ENCODE measurements at places on chromosomes 16 and 17.

DNA sequence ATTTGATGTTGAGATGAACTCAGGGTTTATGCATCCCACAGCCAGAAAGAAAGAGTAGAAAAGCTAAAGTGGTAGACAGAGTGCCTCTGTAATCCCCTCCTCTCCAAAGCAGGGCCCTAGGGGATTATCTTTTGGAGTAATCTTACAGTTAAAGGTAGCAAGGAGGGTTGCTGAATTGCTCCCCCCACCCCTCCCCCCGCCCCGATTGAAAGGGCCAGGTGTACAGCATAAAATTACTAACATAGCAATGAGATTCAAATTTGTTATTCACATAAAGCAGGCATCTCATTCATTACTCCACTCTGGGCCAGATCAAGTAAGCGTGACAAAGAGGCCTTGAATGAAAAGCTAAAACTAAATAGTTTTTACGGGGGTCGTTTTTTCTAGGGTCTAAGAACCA lies 72.7 kb downstream of the STH start:
- DNase-seq, result no peak

DNA sequence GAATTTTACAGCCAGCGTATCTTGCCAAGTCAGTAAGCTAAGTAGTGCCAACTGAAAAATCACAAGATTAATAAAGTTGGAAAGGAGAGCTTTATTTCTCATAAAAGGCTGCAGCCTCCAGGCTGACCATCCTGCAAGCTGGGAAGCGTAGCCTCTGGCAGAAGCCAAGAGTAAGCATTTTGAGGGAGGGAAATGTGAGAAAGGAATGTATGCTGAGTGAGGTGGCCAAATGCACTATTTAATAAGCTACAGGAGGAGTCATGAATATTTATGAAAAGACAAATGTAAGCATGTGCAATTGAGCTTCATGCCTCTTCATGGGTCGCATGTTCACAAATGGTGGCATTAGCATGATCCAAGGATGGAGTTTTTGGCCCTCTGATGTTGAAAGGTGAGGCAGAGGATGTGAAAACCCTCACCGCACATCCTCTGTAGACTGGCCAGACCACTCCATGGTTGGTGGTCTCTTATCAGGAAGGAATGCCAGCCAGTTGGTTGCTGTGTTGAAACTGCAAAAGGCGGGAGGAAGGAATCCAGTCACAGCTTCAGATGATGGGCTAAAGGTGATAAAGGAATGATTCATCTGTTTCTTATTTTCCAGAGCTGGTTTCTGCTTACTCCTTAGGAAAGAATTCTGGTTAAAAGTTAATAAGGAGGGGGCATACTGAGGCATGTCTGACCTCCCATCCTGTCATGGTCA lies 9.2 kb downstream of the KRT33B start:
- no peak for DNase-seq

GRCh38 chr17:15143524-15143923 lies 121.6 kb downstream of the PMP22 start:
- no peak for DNase-seq

GRCh38 chr16:81956213-81956948 lies 54.9 kb downstream of the SDR42E1 start:
- DNase-seq, result no peak

DNA sequence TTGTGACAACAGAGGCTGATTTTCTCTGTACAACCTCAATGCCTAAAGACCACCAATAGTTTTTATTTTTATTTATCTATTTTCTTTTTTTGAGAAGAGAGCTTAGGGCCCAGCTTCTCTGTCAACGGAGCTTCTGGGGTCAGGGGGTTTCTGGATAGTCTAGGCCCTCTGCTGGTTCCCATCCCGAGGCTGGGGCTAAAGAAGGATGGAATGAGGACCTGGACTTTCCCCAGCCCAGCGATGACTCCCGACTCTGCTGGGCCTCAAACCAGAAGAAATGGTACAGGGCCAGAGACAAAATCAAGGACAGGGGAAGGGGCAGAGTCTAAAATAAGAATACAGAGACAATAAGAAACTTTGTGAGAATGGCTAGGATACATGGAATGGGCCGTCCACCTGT lies 5.7 kb upstream of the TSPOAP1 start:
- DNase-seq, result no peak

GRCh38 chr17:41920580-41920955 lies 1.8 kb upstream of the ACLY start:
- no peak for DNase-seq

GRCh38 chr16:80681436-80681835 lies 123.0 kb downstream of the CDYL2 start:
- DNase-seq, result no peak

DNA sequence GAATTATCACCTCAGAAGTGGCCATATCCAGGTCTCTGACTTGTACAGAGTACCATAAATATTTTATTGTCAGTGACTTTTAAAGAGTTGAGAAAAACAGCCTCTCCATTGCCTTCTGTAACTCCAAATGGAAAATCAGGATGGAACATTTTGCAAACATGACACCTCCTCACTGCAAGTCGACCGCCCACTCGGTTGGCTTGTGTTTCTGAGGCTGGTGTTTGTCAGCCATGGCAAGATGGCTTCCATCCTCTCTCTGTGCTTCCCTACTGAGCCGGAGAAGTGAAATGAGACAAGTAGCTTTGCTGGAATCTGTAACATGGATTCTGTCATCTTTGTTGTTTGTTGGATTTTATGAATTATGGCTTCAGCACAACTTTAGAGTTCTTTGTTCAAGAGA lies 172.8 kb downstream of the RBFOX1 start:
- no peak for DNase-seq

DNA sequence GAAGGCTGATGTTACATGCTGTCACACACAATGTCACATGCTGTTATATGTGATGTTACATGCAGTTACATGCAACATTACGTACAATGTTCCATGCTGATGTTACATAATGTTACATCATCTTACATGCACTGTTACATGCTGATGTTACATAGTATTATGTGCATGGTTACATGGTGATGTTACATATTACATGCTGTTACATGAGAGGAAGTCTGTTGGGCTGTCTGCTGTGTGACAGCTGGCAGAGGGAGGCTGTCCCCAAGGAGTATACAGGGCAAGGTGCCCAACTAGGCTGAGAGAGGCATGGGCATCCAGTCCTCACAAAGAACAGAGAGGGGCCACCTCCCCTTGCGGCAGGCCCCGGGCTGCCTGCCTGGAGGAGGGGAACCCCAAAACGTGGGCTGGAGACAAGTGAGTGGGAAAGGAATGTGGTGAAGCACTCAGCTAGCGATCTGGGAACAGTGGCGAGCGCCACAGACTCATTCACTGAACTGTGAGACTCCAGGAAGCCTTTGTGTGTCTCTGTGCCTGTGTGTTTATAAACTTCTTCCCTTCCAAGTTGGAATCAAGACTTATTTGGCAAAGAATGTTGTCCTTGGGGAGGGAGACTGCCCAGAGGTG lies 30.6 kb downstream of the TMEM92 start:
- DNase-seq, result no peak

- no peak for DNase-seq
Observed at GRCh38 chr16:53501216-53501859, 1.7 kb downstream of the AKTIP start.

- DNase-seq, result no peak
Observed at GRCh38 chr17:2405247-2405926, 4.5 kb upstream of the MNT start.

DNA sequence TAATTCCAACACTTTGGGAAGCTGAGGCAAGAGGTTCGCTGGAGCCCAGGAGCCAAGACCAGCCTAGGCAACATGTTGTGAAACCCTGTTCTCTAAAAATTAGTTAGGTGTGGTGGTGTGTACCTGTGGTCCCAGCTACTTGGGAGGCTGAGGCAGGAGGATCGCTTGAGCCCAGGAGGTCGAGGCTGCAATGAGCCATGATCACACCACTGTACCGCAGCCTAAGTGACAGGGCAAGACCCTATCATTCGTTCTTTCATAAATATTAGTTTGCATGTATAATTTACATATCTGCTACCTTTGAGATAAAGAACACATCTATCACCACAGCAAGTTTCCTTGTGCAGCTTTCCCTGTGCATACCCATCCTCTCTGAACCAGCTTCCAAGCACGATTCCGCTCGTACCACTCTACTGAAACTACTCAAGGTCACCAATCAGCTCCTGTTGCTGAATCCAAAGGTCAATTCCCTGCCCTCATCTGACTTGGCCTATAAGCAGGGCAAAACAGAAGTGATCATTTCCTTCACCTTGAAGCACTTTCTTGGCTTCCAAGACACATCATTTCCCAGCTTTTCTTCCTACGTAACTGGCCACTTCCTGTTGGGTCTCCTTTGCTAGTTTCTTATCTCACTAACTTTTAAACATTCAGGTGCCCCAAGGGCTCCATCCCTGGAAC lies 49.1 kb downstream of the GRB2 start:
- DNase-seq, result no peak

DNA sequence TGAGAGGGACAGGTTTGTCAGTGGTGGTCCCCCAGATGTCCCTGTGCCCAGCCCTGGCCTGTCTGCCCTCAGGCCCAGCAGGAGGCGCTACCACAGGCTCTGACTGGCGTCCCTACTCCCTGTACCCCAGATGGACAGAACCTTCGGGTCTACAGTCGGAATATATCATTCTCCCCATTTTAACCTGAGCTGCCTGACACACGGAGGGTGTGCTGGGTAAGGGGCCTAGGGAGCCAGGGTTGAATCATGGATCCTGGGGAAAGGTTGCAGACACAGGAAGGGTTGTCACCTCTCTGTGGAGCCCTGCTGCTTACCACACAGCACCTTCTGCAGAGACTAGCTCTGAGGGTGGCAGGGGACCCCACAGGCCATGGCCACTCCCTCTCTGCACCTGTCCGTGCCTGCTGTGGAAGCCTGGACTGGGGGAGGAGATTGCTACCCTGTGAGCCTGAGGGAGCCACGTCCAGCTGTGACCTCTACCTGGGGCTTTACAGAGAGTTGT lies 162.2 kb upstream of the ZNF267 start:
- no peak for DNase-seq

DNA sequence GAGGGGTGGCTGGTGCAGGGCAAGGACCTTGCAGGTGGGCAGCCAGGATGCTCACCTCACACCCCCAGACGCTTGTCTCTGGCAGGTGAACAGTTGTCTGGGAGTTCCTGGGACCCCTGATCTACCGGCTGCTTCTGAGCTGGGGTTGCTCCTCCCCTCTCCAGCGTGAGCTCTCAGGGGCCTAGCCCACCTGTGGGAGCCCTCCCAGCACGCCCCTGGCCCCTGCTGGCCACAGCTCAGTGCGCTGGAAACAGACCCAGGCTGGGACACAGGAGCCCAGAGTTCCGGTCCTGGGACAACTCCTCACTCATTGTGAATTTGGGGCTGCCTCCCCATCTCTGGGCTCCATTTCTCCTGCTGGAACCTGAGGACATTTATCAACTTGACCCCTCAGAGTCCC lies 30.3 kb downstream of the ARHGAP23 start:
- peak; percentile 11 for DNase-seq

- no peak for DNase-seq
Observed at GRCh38 chr16:75389096-75389690, 44.1 kb downstream of the CFDP1 start.

GRCh38 chr16:67877064-67877463 lies 4.2 kb downstream of the EDC4 start:
- no peak for DNase-seq

GRCh38 chr17:80750263-80750662 lies 205.6 kb downstream of the RPTOR start:
- DNase-seq, result no peak

- DNase-seq, result no peak
Observed at GRCh38 chr17:4837471-4838308, 4.5 kb downstream of the MINK1 start.

DNA sequence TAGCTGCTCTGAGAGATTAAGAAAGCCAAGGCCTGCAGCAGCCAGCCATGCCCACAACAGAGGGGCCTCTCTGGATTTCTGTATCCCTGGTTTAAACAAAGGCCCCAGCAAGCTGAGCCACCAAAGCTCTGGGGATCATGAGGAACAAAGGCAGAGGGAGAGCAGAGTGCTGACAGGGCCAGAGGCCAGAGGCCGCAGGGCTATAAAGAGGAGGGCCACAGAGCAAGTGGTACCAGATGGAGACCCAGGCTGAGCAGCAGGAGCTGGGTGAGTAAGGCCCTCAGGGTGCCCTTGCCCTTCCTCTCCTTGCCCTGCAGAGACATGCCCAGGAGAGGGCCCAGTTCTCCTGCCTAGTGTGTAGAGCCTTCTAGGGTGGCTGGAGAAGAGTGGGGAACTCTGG lies at the start of gene CRYBA1:
CRYBA1 (plus strand) TSS at position 232 of the 400 bp plus-strand sequence; CDS start at position 237, 5 bp downstream.
- no peak for DNase-seq

- DNase-seq, result no peak
Observed at GRCh38 chr17:50059759-50060273, 3.9 kb downstream of the ITGA3 start.

Data from GM13977 (cell line).